Activated T-cell treated with anti-CD3 and anti-CD28 coated beads, Interleukin-2, amount 50 U/mL, for 48 hours (primary cell): ENCODE measurements at places on chromosomes 5 and 9.

DNA sequence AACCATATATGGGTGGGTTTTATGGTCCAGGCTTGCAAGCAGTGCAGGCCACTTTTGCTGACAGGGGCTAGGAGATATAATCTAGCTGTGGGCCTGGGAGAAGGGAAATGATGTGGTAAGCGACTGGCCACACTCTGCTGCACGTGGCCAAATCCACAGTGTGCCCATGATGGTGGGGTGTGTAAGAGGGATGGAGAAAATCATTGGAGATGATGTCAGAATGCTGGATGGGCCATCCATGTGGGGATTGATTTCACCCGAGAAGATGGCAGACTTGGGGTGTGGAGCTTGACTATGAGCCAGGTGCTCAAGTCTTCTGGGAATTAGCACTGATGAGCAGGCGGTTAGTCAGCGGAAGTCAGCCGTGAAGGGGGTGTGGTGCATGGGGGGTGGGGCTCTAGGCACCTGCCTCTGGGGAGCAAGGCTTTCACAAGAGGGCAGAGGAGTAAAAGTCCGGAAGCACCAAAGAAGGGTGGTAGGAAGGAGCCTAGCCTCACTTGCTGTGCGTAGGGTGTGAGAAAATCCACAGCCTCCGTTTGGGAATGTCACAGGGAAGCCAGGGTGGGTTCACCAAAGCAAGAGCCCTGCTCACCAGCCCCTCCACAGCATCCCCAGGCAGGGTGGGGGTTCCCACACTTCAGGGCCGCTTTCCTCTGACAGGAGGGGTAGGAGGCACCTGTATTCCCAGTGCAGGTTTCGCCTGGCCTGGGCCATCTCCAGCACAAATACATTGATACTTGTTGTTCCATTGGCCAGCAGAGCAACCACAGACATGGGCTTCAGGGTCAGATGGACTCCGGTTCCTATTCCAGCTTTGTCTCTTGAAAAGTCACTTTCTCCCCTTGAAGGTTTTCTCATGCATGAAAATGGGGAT lies 44.5 kb upstream of the ANGPTL2 start:
- DNase-seq, result peak; percentile 18

DNA sequence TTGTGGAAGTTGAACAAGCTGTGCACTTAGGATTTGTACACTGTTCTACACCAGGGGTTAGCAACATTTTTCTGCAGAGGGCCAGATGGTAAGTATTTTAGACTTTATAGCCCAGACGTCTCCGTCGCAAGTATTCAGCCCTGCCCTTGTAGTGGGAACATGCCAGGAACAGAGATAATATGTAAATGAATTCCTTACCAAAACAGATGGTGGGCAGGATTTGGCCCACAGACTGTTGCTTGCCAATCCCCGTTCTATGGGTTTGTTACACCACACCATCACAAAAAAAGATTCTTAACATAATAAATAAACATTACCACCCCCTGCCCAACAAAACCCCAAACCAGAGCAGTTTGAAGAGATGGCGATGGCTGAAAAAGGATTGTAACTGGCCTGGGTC lies 74.3 kb downstream of the AMBP start:
- DNase-seq, result no peak

DNA sequence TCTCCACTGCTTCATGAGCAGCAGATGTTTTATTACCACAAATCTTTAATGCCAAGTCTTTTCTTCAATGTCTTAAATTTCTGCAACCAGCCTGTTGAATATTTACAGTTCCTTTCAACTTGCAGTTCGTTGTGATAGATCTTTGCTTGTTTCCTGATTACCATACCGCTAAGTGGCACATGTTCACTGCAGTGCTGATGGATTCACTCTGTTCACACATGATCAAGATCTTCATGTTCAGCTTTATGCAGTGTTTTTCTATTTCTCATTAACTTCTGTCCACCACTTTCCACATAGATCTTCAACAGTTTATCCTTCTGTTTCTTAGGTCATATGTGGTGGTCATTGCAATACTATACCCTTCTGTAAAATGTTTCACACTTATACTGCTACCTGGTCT lies 280.6 kb downstream of the EPB41L4A start:
- DNase-seq, result no peak

GRCh38 chr9:111582888-111583287 lies 16.6 kb downstream of the PTGR1 start:
- DNase-seq, result no peak

- DNase-seq, result no peak
Measured at GRCh38 chr5:100654895-100655294, 119.7 kb downstream of the FAM174A start.

DNA sequence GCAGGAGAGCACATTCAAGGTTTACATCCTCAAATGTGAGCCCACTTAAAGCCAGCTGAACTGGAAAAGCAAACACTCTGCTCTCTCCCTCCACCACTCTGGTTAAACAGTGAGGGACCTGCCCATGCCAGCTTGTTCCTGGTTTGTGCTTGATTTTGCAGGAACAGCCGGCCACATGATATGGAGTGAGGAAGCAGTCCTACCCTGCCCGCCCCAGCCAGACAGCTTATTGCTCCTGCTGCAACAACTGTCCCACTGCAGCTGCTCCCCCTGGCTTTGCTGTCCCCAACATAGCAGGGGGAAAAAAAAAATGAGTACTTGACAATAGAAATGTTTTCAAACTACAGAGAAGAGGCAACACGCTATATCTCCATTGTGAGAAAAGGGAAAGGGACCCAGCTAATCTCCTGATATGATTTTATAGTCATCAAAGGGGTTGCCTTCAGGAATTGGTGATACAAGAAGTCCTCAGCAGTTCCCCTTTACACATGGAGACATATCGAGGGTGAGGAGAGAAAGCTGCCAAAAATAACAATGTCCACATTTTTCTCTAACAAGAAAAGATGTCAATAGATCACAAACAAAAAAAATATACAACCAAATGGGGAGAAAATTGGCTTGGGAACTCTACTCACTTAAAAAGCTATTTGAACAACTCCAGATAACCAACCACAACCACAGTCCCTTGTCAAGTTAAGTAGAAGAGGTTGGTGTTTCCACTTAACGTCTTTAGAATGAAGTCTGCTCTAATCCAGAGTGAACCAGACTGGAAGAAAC lies 4.6 kb downstream of the MYO10 start:
- DNase-seq, result no peak

GRCh38 chr9:98804083-98804482 lies 3.4 kb upstream of the GALNT12 start:
- no peak for DNase-seq

- DNase-seq, result no peak
Measured at GRCh38 chr5:652023-652515, 39.9 kb downstream of the CEP72 start.

DNA sequence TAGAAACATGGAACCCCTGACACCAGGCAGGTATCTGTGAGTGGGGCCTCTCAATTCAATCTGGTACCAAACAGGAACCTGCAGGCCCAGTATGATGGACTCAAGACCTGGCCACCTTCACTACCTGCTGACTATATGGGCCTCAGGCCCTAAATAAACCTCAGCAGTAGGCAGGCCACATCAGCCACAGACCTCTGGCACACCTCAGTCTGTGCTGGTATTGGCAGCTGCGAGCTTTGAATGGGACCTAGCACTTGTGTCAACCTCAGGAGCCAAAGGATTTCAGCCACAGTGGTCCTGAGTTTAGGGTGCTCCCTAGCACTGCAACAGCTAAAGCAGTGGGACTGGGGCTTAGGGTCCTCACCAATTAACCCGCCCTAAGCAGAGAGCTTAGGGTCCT lies 325.5 kb downstream of the ZNF608 start:
- no peak for DNase-seq

DNA sequence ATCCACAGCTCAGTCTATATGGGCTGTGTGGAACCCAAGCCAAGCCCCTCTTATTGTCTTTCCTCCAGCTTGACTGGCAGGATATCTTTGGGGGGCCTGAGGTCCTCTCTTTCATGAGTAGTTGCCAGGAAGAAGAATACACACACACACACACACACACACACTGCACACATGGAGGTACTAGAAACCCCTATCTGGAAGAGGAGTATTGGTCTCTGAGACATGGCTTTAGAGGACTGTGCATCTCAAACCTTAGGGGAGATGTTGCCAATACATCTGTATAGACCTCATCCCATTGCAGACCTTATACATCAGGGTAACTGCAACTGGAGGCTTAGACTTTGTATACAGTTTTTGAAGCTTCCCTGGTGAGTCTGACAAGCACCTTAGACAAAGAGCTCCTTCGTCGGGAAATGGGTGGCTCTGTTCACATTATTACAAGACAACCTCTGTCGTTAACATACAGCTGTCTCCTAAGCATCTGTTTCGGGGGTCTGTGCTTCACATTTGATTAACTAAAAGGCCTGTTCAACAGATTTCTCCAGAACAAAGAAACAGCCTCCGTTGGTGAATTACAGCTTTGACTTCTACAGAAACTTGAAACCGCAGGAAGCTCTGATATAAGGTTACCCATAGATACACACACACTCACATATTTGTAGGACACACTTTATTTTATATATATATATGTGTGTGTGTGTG lies 5.5 kb upstream of the ENTREP1 start:
- DNase-seq, result no peak

DNA sequence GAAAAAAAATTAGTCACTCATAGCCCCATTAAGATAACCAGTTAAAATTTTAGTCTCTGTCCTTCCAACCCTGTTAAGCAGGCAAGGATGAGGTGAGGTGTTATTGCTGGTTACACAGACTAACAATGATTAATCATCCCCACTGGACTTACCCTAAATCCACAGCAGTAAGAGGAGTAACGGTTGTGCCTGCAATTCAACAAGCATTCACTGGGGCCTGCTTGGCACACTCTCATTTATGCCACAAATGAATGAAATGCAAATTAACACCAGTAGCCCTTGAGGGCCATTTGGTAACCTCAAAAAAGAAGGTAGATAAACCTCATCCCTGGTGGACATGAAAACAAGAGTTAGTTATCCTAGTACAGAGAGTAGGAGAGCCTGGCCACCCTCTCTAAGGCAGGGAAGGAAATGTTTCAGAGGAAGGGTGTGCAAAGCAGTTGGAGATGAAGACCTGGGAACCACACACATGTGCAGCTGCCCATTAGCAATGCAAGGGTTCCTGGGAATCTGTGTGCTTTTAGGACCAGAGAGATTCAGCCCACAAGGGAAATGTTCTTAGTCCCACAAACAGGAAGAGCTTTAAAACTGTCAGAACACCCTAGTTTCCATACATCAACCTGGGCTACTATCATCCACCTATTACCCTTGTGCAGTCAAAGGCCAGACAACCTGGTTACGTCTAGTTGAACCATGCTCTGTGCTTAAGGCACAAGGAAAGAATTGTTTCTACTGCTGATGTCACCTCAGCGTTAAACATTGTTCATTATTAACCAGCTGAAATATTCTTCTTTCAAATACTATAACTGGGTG lies 7.7 kb downstream of the LHFPL2 start:
- DNase-seq, result no peak

- no peak for DNase-seq
Measured at GRCh38 chr5:148794729-148795561, 31.5 kb upstream of the ADRB2 start.

DNA sequence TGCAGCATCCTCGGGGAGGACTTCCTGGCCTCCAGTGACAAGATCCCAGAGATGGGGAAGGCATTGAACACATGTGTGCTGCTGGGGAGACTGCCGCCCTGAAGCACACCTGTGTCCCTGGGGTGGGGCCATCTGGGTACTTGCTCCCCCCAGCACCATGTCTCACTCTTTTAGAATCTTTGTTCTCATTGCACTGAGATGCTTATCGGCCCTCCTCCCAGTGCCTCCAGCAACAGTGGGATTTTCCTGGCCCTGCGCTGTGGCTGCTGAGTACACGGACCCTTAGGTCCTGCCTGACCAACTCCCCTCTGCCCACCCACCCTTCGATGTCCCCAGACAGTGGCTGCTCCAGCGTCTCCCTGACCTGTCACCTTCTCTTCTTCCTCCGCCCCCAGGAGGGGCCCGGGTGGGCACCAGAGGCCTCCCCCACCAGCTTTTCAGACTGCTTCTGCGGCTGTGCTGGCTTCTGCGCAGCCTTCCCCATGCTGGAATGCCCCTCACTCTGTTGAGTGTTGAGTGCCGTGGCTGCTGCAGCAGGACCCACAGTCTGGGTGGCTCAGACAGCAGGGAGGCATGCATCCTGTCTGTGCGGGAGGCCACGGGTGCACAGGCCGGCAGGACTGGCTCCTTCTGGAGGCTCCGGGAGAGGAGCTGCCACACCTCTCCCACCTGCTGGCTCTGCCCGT lies 145.9 kb upstream of the IRX2 start:
- DNase-seq, result no peak

DNA sequence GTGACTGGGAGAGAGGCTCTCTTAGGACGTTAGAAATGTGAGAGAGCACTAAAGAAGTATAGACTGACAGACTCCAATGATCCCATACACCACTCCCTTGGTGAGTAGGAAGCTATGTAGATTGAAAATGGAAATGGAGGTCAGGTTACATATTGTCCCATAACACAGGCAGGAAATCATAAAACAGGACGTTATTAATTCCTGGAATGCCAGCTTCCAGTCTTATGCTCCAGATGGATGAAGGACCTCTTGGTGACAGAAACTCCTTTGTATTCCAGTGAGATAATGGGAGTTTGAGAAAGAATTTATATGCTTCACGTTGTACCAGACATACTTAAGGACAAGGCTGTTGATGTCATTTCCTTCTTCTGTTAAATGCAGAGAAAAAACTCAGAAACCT lies 338.2 kb upstream of the ITGA1 start:
- DNase-seq, result no peak
